ENCODE measurements at places on chromosomes 6 and 20.

- DNase-seq = no peak
These were observed 140.9 kb downstream of the DLL1 start for GRCh38 chr6:170149681-170150589.

DNA sequence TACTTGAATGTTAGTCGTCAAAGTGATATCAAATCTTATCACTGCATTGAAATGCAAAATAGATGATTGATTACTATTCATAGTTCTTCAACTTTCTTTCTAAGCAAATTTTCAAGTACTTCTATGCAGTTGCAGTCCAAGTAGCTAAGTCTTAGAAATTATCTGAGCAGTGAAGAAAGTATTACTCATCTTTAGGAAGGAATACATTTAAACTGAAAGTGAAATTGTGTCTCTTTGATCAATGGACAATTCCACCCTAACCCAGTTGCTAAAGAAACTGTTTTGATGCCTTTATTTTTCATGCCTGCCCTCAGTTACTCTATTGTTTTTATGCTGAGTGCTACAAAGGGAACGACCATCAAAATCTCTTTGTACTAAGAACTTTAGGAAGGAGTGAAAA lies 337.4 kb downstream of the GRIK2 start:
- no peak for DNase-seq

- DNase-seq = peak; percentile 34
These were observed 116.8 kb upstream of the SUPT3H start for GRCh38 chr6:45494416-45495135.

GRCh38 chr20:44129911-44130718 lies 56.9 kb downstream of the JPH2 start:
- no peak for DNase-seq

- no peak for DNase-seq
These were observed 248.8 kb downstream of the KHDC1L start for GRCh38 chr6:72976484-72976883.

DNA sequence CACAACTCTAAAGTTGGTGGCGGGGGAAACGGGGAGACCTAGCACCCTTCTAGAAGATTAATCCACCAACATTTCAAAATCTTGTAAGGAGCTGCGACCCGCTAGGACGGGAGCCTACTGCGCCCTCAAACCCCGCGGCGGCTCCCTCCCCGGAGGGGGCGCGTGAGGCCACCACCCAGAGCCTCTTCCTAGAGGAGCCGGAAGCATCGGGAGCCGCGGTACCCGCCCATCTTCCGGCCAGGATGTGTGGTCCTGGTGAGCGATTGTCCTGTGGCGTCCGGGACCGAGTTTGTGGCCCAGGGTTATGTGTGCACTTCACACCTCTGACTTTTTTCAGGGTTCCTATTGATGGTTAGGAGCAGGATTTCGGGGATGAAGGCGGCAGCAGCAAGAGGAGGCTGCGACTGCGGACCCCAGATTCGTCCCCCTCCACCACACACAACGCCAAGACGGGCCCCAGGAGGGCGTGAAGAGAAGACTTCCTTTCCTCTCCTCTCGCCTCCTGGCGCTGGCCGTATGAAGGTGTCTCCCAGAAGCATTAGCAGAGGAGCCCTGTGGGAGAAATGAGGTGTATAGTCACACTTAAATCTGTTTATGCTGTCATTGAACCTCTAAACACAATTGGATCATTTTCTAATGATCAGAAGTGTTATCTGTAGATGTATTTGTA lies 10.7 kb downstream of the ZNF165 start:
- no peak for DNase-seq

DNA sequence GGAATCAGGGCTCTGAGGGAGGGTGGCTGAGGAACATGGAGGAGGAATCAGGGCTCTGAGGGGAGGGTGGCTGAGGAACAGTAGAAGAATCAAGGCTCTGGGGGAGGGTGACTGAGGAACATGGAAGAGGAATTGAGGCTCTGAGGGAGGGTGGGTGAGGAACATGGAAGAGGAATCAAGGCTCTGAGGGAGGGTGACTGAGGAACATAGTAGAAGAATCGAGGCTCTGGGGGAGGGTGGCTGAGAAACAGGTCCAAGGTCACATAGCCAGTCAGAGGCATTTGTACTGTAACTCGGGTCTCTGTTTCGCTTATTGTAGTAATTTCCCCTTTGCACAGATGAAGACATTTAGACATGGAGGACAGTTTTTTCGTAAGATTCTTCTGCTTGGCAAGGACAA lies 164.8 kb downstream of the SOBP start:
- no peak for DNase-seq

DNA sequence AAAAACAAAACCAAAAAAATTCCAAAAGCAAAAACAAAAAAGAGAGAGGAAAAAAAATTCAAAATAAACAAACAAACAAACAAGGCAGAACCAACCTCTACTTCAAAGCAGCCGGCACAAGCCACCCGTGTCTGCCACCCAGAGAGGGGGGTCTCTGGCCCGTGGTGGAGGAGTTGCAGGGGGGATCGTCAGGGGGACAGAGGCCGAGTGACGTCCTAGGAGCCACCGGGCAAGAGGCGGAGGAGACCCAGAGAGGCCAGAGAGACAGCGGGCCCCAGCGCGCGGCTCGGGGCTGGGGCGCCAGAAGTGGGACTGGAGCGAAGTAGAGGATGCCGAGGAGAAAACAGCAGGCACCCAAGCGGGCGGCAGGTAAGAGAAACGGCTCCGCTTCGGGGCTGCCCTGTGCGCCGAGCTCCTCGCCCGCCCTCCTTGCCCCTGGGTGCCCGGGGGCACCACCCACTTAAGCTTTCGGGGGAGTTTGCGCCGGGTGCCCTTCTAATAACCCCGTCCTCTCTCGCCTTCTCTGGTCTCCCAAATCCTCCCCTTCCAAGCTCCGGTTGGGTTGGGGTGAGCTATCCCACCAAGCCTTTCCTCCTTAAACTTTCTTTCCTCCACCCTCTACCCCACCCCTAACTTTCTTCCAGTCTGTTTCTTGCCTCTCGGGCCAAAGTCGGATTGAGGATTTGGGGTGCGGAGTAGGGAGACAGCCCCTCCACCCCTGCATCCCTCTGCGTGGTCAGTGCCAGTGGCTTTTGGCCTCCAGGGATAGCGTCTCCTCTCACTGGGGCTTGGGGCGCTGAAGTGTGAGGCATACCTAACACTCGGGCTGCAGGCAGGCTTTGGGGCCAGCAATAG lies 1.0 kb downstream of the TSHZ2 start:
- peak; percentile 18 for DNase-seq

DNA sequence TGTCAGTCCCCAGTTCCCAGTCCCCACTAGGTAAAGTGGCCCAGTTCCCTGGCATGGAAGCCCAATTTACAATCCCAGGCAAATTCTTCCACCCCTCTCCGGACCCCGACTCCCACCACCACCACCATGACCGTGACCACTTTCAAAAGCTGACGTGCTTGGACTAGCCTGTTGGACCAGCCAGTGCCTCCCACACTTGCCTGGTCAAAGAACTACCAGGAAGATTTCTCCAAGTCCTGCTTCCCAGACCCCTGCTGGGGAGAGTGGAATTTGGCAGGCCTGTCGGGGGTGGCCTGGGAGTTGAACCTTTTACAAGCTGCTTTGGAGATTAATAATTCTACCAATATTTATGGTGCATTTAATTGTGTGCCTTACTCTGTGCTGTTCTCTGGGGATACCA lies 1.4 kb upstream of the PTPRT start:
- no peak for DNase-seq

- DNase-seq = no peak
These were observed 339.0 kb downstream of the TPBG start for GRCh38 chr6:82702574-82702973.

- DNase-seq = no peak
These were observed 43.1 kb downstream of the FOXC1 start for GRCh38 chr6:1652842-1653241.

GRCh38 chr20:1394686-1395085 lies 1.8 kb upstream of the FKBP1A start:
- no peak for DNase-seq

DNA sequence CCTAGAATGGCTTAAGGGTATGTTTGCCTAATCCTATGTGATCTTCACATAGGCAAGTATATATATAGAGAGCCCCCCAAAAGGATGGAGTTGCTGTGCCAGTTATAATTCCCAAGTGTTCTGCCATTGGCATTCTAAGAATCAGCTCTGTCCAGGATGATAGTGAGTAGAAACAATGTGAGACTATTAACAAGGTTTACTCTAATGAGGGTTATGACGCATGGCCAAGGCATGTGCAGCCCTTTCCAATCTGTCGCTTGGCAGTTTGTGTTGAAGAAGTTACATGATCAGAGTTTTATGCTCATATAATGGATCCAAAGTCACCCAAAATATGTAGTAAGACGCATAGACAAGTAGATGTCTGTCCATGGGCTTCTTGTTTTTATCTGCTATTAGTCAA lies 33.6 kb downstream of the VGLL2 start:
- DNase-seq = no peak

DNA sequence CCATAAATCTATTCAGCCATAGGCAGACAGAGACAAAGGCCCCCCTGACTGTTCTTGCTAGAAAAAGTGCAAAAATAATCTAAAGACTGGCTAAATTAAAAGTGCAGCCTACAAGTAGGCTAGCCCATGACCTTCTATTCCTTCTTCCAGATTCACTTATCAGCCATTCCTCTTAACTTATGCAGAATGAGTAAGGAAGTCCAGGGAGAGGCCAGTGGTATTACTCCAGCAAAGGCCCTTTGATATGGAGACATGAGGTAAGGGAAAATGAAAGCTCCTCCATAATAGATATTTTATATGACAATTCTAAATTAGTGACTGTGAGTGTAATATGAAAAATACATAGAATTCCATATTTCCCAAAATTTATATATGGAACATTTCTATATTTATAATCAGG lies 199.4 kb downstream of the TBC1D32 start:
- no peak for DNase-seq

DNA sequence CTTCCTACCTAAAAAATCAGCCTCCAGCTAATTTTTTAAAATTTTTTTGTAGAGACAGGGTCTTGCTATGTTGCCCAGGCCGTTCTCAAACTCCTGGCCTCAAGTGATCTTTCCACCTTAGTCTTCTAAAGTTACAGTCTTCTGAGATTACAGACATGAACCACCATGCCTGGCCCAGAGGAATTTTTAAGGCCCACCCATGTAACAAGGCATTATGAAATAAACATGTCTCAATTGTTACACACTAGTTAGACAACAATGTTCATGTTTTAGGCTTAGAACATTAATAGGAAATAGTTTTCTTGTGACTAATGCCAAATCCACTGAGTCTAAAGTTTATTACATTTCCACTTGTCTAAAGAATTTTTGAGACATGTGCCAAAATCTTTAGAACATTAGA lies 221.2 kb downstream of the LAMA2 start:
- DNase-seq = no peak

- no peak for DNase-seq
These were observed 10.6 kb downstream of the TAF11 start for GRCh38 chr6:34877259-34877658.

DNA sequence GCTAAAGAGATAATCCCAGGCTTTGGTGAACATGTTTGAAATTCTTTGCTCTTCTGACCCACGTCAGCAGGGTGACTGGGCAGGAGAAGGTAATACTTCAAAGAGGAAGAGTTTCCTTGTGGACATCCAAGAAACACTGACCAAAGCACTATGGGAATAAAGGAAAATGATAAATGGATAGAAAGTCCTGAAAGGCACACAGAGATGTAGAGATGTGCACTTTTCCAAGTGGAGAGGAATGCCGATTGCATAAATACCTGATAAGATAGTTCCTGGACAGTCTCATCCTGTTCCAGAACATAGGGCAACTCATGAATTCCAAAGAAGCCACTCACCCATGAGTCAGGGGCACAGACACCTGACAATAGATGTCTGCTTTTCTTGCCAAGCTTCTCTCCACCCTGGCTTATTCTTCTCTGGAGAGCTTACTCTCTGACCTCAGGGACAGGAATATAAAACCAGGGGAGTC lies 191.3 kb upstream of the FOXA2 start:
- no peak for DNase-seq

GRCh38 chr6:107082045-107082444 lies 33.3 kb downstream of the BEND3 start:
- DNase-seq = no peak

- no peak for DNase-seq
These were observed 230.0 kb upstream of the BTBD3 start for GRCh38 chr20:11687546-11688292.

GRCh38 chr6:166202321-166202733 lies 34.7 kb upstream of the TBXT start:
- DNase-seq = no peak
